Small intestine (tissue), 16 donors: ENCODE measurements at places on chromosomes 7 and 10.

GRCh38 chr10:132547421-132547861 is 9.9 kb downstream of the INPP5A start:
- DNase-seq = no peak

- no peak for DNase-seq
Observed at GRCh38 chr10:76191336-76191735, 759.9 kb downstream of the LRMDA start.

- no peak for DNase-seq
Observed at GRCh38 chr10:69345402-69345801, 67.1 kb downstream of the HK1 start.

GRCh38 chr7:66429498-66430163 is 199.1 kb upstream of the KCTD7 start:
- DNase-seq = no peak
